ENCODE measurements at places on chromosomes 12 and 14. TPM values are rescaled to one million over a fixed set of nuclear protein-coding genes. Genes with fewer than 3 reads are reported as not detected.

Gene MANSC4
- not detected for total RNA-seq

Gene ANO4
- total RNA-seq, result 0.32 TPM

Gene RNASE4
- 54.9 TPM for total RNA-seq

Gene CYP46A1
- 1.1 TPM for total RNA-seq

Gene LRRK2
- total RNA-seq, result 5.4 TPM

Gene AQP5
- not detected for total RNA-seq

Gene GDF3
- not detected for total RNA-seq

Gene OR6C76
- total RNA-seq, result not detected

Gene TC2N
- 0.39 TPM for total RNA-seq

Gene RPL10L
- not detected for total RNA-seq

Gene GPR135
- 6.5 TPM for total RNA-seq

Gene B4GALNT3
- total RNA-seq, result 3.1 TPM

Measured in articular chondrocyte of knee joint (primary cell).